ENCODE measurements at places on chromosomes 6 and 20.

DNA sequence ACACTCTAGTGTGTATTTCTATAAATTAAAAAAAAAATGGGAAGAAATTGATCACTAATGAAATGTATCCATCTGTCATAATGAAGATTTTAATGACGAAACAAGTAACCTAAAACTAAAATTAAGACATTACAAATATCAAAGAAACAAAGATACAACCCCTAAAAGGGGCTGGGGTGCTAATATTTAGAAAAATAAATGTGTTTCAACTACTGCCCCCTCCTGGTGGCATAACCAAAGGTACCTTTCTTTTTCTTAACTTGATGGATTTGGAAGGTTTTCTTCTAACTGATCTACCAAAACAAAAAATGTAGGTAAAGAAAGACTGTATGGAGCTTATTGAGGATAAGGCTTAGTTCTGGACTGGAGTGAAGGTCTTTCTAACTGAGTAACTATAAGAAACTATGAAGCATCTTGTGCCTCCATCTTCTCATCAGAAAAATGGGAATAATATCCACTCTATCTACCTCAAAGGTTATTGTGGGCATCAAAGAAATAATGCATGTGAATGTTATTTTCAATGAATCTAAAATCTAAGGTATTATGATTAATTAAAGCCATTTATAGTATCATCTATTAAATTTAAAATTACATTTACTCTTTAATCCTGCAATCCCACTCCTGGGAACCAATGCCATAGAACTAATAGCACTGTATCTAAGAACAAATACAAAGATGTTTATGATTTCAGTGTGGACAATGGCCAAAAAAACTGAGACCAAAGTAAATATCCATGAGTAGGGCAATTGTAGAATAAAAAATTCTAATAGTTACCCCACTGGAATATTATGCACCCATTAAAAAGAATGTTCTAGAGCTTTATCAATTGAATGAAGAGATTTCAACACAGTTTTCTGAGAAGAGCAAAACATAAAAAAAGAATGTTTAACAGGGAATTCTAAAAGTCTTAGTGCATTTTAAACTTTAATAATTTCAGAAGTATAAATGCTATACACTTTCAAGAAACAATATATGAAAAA, 117.2 kb downstream of the BACH2 start:
- DNase-seq: no peak

GRCh38 chr20:62603021-62603906, 39.0 kb upstream of the SLCO4A1 start:
- DNase-seq: no peak

GRCh38 chr6:4362326-4362725, 227.0 kb upstream of the ECI2 start:
- no peak for DNase-seq

- no peak for DNase-seq
Observed at GRCh38 chr20:34579979-34580940, 21.7 kb downstream of the MAP1LC3A start.

- DNase-seq: no peak
Observed at GRCh38 chr20:64111841-64112641, 4.7 kb upstream of the NPBWR2 start.

GRCh38 chr20:13105864-13106457, 97.2 kb downstream of the SPTLC3 start:
- DNase-seq: no peak

DNA sequence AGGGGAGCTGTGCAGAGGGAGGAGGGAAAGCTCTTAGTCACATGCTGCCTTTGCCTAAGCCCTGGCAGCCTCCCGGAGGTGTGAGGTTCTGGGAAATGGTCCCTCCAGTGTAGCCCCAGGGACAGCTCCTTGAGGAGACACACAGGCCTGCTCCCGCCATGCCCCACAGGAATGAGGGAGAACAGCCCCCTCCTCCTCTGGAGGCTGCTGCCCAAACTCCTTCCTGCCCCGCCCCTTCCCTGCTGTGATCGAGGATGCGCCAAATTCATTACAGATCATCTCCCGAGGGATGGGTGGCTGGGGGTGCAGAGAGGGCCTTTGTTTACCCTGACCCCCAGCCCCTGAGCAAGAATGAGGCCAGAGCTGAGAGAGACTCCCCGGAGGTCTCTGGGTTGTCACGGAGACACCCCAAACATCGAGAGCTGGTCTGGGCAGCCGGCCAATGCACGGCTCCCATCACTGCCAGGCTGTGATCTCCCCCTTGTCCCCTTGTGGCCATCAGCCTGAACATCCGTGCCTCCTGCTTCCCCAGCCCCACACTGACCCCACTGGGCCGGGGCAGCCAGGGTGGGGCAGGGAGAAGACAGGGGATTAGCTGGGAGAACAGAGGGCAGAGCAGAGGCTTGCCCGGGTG, 8.4 kb downstream of the CYP21A2 start:
- DNase-seq: no peak

- DNase-seq: no peak
Observed at GRCh38 chr6:133062696-133063306, 178.4 kb upstream of the EYA4 start.

DNA sequence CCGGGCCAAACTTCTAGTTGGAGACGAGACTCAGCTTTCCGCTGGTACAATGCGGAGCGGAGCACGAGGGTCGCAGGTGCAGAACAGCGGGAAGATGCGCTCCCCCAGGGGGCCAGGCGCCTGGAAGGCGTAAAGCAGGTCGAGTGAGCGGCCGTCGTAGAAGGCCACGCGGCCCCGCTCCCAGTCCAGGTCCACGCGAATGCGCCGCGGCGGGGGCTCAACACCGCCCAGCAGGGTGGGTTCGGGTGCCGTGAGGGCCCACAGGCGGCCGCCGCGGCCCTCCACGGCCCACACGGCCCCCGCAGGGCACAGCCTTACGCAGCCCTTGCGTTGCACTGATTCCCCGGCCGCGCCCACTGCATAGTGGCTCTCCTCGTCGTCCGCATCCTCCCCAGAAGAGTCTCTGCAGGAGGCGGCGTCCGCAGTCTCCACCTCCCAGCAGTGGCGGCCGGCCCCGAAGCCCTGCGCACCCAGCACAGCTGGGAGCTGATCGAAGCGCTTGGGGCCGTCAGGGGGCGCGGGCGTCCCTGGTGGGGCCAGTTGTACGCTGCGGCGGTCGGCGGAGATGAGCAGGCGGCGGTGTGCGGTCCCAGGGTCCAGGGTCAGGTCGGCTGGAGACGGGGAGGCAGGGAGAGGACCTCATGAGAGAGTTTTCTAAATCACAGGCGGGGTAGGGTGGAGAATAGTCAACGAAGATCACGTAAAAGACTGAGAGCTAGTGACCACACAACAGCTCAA, 4.3 kb downstream of the PPP1R11 start:
- DNase-seq: no peak

- DNase-seq: no peak
Observed at GRCh38 chr6:68615938-68616337, 19.1 kb upstream of the ADGRB3 start.

DNA sequence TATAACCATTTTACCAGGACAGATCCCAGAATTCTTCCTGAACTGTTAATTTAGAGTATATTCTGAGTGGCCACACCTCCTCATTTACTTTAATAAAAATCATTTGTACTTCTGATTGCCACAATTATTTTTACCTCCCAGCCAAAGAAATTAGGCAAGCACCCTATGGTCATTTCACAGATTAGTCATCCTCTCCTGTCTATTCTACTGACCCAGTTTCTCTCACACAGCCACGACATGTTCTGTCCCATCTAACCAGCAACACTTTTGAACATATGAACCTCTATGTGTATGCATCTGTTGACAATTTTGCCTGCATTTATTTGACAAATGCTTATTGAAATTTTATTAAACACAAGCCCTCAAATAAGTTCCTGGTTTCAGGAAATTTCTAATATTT, 202.6 kb upstream of the STXBP5 start:
- DNase-seq: no peak

- DNase-seq: peak; percentile 72
Observed at GRCh38 chr6:27668442-27669294, 195.8 kb upstream of the ZNF184 start.

DNA sequence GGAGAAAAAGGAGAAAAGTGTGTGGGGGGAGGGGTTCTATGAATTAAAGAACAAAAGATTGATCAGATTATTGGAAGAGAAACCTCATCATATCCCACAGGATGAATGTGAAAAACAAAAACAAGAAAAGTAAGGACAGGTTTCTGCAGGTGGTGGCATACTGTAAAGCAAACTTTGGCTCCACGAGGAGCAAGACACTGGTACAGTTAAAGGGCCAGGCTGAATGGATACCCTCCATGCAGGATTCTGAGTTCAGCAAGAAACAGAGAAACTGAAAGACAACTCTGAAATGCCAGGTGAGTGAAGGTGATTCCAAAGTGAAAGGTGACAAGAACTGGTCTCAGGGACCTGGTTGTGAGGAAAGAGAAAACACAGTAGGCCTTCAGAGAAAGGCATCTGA, 37.4 kb downstream of the FYN start:
- no peak for DNase-seq

- DNase-seq: no peak
Observed at GRCh38 chr6:169671563-169671962, 30.3 kb downstream of the WDR27 start.

DNA sequence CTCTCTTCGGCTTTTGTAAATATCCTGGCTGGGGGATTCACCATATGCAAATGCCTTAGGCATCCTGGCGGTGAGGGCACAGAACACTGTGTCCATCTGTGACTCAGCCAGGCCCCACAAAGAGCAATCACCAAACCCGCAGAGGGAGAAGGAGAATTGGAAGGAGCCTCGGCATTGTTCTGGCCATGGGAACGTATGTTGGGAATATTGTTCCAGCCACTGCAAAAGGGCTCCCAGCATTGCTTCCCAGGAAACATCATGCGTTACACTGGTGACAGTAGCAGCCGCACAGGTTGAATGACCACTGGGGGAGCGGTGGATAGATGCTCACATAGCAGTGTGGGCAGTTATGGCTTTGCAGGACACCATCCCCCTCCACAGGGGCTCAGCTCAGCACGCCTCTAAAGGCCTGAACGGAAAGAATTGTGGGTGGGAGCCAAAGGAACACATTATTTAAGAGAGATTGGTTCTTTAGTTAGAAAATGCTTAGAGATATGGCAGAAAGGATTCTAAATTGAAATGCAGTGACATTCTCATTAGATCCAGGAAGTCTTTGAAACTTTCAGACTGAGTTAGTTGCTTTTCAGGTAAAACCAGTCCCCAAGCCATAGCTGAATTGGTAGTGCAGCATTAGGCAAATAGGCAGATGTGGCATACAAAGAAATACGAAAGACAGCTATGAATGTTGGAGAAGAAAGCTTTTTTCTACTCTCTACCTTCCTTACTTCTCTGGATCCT, 104.3 kb downstream of the RNF144B start:
- no peak for DNase-seq

- DNase-seq: no peak
Observed at GRCh38 chr20:26216025-26216424, 519.4 kb upstream of the ZNF337 start.

DNA sequence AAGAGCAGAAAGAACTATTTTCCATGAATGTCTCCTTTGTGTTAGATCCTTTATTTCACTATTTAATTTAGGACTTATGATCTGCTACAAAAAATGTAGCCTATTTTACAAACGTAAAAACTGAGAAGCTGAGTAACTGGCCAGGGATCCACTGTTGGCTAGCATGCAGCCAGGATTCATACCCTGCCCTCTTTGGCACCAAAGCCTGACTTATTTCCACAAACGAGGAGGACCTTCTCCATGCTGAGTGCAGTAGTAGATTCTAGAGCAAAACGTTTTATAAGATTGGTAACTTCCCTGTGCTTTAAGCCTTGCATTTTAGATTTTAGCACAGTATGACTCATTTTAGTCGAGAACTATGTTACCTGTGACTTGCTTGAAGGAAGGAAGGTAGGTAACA, 74.3 kb downstream of the NCOA7 start:
- no peak for DNase-seq

GRCh38 chr6:64672131-64672530, 1034.9 kb downstream of the EYS start:
- no peak for DNase-seq

GRCh38 chr6:35413911-35414310, 38.2 kb upstream of the FANCE start:
- DNase-seq: no peak

DNA sequence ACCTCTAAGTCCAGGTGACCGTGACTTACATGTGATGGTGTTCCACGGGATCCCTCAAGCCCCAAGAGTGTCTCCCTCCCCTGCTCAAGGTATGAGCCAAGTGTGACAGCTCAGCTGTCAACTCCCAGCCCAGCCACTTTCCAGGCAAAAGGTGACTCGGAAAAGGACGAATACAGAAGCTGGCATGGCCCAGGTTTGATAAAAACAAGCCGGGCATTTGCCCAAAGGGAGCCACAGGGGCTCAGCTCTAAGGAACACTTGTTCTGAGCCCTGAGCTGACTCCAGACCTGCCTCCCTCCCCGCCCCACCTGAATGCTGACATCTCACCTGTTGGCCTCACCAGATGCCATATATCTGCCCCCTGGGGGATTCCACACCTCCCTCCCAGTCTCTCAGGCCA, 43.0 kb upstream of the BPIFA2 start:
- DNase-seq: no peak

DNA sequence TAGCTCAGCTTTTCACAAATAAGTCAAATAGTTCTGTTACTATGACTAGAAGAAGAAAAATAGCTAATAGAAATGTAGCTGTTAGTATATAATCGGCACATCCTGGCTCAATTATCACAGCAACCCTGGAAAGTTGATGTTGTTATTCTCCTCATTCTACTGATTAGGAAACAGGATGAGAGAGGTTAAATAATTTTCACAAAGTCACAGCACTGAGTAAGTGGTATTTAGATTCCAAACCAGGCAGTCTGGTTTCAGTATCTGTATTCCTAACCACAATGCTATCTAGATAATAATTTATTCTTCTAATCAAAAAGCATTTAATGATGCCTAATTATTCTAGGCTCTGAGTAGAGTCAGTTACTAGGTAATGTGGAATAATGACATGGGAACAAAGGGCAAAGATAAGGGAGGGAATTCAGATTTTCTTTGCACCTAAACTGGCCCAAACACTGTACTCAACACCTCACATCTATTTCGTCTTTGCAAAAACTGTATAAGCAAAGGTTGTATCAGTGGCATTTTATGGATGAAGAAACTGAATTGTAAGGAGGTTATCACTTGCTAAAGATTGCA, 51.3 kb downstream of the PDE7B start:
- DNase-seq: no peak

GRCh38 chr6:168371185-168371584, 51.6 kb upstream of the DACT2 start:
- DNase-seq: no peak

GRCh38 chr6:100078509-100078908, 84.5 kb upstream of the MCHR2 start:
- DNase-seq: no peak

DNA sequence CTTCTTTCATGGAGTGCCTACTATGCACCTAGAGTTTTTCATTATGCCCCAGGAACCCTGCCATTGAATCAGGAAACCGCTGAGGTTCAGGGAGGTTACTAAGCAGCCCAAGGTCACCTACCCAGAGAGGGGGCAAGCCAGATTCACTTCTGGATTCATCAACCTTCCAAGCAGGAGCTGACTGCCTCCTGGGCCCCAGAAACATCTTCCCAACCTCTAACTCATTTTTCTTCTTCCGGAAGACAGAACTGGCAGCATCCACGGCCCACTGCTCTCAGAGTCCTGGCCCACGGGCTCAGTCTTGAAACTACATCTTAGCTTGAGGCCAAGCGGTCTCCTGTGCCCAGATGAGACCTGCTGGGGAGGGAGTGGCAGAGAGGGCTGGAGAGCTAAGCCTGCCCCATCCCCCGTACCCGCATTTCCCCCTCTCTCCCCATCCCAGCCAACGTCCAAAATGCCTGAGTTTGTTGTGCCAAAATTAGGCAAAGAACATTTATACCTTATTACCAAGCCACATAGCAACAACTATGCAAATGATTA, 281.0 kb downstream of the CDC5L start:
- DNase-seq: no peak

- DNase-seq: no peak
Observed at GRCh38 chr6:133671376-133671775, 217.5 kb upstream of the TCF21 start.

All from stimulated activated CD4-positive, alpha-beta T cell treated with anti-CD3 and anti-CD28 coated beads, Interleukin-12 subunit alpha, Interleukin-12 subunit beta, amount 100 ng/mL, for 48 hours (primary cell).